ENCODE measurements at places on chromosomes 2 and 18.

- no peak for DNase-seq
These were observed 80.7 kb upstream of the LDLRAD4 start for GRCh38 chr18:13137670-13138419.

DNA sequence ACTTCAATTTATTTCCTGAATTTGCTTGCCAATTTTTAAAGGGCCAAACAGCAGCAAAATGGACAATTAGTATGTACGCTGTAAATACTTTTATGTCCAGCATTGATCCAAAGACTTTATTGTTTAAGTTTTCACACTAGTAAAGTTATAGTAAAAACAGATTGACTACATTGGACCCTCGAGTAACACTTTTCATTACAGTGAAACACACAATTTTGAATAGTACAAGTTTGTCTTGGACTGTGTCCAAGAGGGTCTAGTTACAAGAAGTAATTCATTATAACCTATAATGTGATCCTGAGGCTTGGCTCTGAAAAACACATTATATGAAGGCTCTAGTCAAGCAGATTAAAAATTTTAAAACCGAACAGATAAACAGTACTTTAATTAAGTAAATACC lies 11.4 kb upstream of the RBBP8 start:
- DNase-seq: no peak

GRCh38 chr2:45595721-45596435 lies 15.2 kb downstream of the SRBD1 start:
- no peak for DNase-seq

DNA sequence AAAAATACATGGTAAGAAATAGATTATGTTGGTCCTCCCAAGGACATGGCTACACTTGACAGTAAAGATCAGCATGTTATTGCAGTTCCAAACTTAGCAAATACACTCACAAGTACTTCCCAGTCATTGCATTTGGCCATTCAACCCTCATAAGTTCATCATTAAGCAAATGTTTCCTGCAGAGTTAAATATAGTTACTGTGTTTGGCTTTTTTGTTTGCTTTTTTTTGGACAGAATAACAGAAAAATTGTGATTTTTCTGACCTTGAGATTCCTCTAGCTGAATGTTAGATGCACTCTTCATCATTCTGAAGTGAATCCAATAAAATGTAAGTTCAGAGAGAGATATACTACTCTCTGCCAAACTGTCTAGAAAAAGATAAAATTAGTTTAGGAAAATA lies 295.3 kb downstream of the GPD2 start:
- no peak for DNase-seq

GRCh38 chr2:148770047-148770446 lies 105.0 kb upstream of the KIF5C start:
- DNase-seq: no peak

- DNase-seq: no peak
These were observed 264.1 kb downstream of the RPIA start for GRCh38 chr2:88955607-88956006.

DNA sequence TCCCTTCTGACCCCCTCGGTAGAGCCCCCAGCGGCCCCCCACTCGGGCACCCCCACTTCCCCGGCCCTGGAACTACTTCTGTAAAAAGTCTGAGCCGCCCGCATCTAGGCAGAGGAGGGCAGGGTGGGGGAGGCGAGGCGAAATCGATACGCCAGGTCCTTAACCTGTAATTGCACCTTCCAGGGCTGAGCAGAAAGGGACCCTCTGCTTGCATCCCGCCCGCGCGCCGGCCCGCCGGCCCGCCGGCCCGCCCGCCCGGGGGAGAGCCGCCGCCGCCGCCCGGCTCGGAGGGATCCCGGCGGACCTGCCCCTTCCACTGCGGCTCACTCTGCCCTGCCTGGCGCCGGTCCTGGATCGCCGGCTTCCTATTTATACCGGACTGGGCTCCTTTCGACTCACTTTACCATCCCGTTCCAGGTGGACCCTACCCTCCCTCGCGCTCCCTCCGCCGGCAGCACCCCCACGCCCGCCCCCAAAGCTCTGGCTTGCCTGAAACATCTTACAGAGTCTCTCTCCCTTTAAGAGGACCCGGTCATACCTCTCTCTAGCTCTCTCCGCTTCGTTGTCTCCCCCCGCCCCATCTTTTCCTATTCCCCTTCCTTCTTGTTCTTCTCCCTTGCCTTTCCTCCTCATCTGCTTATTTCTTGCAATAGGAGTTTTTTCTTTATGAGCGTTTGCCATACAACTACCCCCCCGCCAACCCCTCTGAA lies 797 bp downstream of the KLHL14 start:
- no peak for DNase-seq

DNA sequence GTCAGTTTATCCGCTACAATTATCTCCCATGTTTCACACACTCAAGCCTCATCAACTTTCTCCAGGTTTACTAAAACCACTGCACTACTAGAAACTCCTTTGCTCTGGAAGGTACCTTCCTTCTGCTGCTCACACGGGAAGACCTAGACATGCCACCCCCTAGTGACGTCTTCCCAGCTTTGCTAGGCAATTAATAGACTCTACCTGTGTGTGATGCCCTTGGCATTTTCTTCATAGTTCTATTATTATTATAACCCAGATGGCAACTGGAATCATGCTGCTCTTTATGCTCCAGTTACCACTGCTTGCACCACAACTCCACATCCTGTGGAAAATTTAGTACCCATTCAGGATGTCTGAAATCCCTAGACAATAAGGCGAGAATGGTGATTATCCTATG lies 42.4 kb downstream of the CACNB4 start:
- no peak for DNase-seq

- DNase-seq: no peak
These were observed 12.2 kb upstream of the SH3BP4 start for GRCh38 chr2:234939576-234939975.

- DNase-seq: no peak
These were observed 19.4 kb downstream of the KLHL29 start for GRCh38 chr2:23404426-23404825.

GRCh38 chr2:234500394-234501006 lies 3.6 kb upstream of the ARL4C start:
- no peak for DNase-seq

- DNase-seq: no peak
These were observed 16.8 kb upstream of the TMEM37 start for GRCh38 chr2:119414894-119415293.

- DNase-seq: no peak
These were observed 124.5 kb downstream of the PMAIP1 start for GRCh38 chr18:60024345-60024744.
